ENCODE measurements at places on chromosomes 2 and 18.

DNA sequence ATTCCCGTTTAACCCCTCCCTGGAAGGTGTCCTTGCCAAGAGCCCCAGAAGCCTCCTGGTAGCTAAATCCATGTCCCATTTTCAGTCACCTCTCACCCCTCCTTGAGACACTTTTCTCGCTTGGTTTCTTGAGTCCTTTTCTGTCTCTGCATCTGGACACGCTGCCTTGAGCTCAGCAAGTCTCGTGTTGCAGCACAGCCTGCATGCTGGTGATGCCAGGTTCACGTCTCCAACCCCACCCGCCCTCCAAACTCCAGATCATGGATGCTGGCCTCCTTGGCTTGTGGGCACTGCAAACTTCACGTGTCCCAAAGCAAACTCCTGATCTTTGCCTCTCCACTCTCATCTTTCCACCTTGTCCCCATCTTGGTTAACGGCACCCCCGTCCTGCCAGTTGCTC lies 39.3 kb downstream of the CENPO start:
- DNase-seq = no peak

DNA sequence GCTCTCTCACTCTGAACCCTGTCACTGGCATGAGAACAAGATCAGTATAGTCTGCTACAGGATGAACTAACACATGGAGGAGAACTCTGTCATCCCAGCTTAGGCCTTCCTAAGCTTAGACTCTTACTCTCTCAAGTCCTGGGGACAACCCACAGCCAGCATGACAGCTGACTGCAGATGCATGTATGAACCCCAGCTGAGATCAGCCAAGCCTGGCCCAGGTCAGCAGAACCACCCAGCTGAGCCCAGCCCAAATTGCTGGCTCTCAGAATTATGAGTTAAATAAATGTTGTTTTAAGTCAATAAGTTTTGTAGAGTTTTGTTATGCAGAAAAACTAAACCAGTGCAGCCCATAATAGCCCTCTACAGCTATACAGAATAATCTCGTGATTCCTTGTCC lies 287.3 kb downstream of the TNS1 start:
- no peak for DNase-seq

DNA sequence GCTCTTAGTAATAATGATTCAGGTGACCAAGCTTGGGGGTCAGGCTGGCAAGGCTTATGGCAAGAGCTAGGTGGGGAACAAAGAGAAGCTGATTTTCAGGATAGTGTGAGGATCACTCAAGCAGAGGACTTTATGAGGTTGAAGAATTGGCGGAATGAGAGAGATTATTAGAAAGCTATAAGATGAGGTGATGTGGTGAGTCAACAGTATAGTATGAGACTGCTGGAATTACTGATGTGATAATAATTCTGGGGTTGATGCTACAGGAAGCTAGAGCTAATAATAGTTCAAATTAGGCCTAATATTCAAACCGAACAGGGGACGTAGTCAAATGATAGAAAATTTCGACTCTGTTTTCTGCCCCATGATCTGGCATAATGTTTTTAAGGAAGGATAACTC lies 2115.3 kb upstream of the PIK3C3 start:
- DNase-seq = peak; percentile 20

GRCh38 chr2:30629866-30630265 lies 177.4 kb downstream of the CAPN13 start:
- DNase-seq = peak; percentile 57

- no peak for DNase-seq
Measured at GRCh38 chr2:223283771-223284170, 231.8 kb downstream of the KCNE4 start.

DNA sequence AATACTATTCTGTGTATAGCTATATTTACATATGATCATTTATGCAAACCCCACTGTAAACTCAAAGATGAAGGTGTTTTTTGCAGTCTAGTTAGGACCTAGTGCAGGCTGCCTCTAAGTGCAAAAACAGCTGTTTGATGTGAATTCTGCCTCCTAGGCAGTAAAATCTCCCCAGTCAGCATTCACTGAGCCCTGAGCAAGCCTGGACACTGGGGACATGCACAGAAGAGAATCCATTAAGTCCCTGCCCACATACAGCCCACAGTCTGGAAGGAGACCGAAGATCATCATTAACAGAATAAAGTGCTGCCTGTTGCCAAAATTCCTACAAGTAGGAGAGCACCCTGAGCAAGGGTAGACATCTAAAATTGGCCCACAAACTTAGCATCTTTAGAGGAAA lies 14.4 kb upstream of the BIN1 start:
- DNase-seq = no peak

GRCh38 chr2:102277202-102277700 lies 34.1 kb upstream of the IL1RL1 start:
- DNase-seq = no peak

DNA sequence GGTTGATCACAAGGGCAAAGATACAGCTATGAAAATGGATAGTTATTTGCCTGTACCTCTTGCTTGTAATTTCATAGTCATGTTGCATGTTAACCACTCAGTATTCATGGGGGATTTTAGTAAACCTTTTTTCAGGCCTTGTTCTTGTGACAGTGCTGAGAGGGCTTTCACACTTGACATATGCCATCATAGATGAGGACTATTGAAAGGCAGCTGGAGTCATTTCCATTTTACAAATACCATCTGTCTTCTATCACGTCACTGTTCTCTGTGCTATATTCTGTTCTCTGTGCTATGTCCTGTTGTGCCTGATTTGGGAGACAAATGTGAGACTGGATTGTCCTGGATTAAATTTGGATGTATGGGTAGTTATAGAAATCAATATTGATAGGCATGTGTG lies 131.7 kb downstream of the LYPD6B start:
- DNase-seq = no peak

DNA sequence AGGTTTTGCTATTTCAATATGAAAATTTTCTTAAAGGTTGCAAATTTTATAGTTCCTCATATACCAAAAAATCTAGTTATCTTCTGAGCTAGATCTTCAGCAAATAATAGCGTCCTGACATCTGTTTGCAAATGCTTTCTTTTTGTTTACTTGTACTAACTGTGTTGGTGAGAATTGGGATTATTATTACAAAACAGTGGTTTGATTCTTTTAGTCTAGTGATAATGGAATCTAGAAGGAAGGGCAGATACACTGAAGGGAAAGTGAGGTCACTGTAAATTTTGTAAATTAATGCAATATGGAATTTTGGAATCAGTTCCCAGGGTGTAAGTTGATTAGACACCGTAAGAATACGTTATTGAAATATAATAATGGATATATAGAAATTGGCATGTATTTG lies 36.2 kb upstream of the NT5C1B start:
- peak; percentile 26 for DNase-seq

GRCh38 chr2:133561045-133561852 lies 7.0 kb downstream of the NCKAP5 start:
- DNase-seq = peak; percentile 74

DNA sequence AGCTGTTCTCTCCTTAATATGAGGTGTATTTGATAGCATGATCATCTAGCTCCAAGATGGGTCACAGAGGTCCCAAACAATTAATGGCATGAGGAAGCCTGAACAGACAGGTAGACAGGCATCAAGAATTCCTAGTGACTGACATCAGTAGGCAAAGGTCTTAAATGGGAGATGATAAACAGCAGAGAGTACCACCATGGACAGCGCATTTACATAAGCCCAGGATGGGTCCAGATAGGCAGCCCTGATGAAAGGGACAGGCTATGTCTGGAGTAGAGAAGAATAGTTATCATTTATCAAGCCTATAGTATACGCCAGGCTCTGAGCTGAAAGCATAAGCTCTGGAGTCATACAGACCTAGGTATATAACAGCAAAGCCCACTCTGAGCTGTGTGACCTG lies 434.7 kb upstream of the SETBP1 start:
- no peak for DNase-seq

DNA sequence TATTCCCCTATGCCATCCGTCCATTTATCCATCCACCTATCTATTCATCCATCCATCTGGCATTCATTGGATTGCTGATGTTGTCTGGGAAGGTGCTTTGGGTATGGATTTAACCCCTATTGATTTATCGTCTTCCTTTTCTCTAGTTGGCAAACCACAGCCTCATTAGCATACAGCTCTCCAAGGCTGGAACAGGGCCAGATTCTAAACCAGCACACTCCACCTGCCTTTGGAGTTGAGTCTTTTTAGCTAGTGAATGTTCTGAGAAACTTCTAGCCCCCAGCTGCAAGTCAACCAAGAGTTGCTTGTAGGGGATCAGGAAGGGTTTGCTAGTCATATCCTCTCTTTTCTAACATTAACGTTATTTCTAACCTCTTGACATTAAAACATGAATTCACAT lies 90.7 kb downstream of the NRP2 start:
- no peak for DNase-seq

DNA sequence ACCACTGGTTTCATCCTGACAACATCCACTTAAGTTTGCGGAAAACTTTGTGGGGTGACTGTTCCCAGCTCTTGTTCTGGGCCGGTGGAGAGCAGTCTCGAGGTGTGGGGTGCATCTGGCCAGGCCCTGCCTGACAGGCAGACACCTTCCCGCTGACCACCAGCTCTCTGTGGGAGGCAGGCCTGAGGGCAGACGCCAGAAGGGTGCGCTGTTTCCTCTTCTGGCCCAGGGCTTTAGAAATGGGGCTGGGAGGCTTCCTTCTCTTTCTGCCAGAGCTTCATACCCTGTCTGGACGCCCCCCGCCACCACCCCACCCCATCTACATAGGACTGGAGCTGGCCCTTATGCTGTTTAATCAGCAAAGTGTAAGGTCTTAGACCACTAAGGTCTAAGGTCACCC lies 263.8 kb downstream of the LOXHD1 start:
- no peak for DNase-seq

DNA sequence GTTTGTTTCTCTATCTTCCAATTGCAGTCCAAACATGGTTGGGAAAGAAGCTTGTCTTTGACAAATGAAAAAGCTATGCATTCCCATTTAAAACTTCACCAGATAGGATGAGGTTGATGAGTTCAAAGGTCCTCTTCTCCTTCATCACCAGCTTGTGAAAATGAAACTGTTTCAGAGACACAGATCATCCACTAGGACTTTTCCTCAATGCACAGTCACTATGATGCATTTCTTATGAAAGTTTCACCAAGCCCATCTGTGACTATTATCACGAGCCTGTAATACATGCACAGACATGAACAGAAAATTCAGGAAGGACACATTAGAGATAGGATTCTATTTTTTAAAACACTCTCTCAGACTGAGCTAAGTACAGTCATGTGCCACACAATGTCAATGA lies 644.4 kb downstream of the PLCL1 start:
- peak; percentile 4 for DNase-seq

Data from HCEC 1CT (cell line).